Activated T-helper 1 cell treated with anti-CD3 and anti-CD28 coated beads, Interleukin-2, amount 50 U/mL, for 16 hours (primary cell): ENCODE measurements at places on chromosomes 13 and 19.

DNA sequence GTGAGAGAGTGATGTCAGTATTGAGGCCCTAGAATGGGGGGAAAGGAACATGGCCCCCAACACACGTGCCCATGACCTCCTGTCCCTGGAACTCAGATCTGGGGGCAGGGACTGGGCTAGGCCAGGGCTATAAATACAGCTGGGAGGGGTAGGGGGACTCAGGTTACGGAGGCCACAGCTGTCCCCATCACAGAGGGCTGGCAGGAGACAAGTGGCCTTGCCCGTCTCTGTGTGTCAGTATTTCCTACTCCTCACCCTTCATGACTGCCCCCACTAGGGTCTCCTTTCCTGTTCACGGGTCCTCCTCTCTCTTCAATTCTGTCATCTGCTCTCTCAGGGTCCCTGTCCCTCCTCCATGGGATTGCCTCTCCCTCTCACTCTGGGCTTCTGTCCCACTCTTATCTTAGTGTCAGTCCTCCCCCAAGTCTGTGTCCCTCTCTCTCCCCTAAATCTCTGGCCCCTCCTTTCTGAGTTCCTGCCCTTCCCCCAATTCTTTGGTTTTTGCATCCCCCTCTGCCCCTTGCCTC, 687 bp upstream of the HRC start:
- no peak for DNase-seq

DNA sequence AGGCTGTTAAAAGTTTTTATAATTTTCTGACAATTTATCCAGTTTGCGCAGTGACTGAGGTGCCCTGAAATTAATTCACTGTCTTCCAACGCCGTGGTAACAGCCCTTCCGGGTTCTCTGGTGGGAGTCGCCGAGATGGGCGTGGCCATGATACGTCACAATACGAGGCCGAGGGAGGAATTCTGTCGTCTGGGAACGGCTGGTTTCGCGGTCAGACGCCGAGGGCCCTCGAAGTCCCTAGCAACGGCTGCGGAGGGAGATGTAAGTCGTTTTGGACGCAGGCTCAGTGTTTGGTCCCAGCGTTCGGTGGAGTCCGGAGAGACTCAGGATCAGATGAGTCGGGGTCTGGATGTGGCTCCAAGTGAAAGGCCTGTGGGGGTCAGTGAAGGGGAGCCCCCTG, 21.7 kb downstream of the ZNF613 start:
- DNase-seq = no peak

DNA sequence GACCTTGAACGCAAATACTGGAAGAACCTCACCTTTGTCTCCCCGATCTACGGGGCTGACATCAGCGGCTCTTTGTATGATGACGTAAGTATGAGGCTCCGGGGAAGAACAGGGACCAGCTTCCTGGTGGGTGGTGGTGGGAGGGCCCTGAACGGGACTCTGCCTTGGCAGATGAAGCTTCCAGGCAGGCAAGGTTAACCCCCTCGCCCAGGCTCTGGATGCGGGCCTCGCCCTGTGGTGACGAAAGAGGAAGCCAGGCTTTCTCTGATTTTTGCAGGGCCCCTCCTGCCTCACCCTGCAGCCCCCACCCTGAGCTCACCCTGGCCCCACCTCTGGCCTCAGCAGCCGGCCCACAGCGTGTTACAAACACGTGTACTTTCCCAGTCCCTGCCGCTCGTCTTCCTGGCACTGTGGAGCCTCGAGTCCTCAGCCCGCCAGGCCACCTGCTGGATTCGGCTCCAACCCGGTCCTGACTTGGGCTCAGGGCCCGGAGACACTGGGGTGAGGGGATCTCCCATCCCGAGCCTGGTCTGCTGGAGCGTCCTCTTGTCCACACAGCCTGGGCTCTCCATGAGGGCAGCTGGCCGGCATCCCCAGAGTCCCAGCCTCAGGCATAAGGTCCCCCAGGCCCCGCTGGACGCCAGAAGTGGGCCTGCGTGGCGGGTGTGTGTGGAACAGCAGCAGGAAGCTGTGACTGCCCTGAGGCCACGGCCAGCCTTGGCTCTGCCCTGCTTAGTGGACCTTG, 72.4 kb downstream of the KDM4B start:
- DNase-seq = no peak

- no peak for DNase-seq
These were observed 30.5 kb downstream of the CERS4 start for GRCh38 chr19:8239528-8240273.

GRCh38 chr13:81116461-81117282, 775.7 kb upstream of the SPRY2 start:
- no peak for DNase-seq

- no peak for DNase-seq
These were observed 311.4 kb upstream of the ATXN8OS start for GRCh38 chr13:69796256-69796655.

GRCh38 chr19:54063350-54064116, at the start of gene VSTM1:
Gene VSTM1 (minus strand): TSS chr19:54063897. CDS start chr19:54063777, 120 bp downstream.
- DNase-seq = no peak

DNA sequence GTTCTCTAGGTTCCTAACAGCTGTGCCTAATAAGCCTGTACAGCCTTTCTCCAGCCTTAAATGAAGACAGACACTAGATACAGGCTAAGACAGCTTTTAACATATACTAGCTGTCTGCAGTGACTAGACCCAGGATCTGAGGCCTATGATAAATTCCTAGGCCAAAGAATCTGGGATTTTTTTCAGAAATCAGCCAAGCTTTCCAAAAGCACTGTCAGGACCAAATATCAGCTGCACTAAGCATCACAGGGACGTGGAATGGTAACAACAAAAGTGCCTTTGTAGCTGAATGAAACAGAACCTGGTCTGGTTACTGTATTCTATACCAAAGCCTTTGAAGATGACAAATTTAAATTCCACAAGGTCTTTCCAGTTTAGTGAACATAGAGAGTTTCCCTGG, 77.9 kb upstream of the DOCK9 start:
- DNase-seq = no peak

DNA sequence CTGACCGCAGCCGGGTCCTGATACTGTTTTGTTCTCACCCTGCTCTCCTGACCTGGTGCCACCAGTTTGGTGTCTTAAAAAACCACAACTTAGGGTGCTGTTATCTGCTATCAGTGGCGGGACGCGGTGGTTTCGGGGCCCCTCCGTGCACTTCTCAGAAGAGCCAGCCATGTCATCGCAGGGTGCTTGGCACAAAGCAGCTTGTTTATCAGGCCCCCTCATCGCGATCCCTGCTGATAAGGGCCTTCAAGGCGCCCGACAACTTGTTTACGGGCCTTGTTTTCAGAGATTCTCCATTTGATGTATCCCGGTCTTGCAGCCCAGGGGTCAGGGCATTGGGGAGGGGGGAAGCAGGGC, 58.1 kb upstream of the KLF2 start:
- peak; percentile 25 for DNase-seq

DNA sequence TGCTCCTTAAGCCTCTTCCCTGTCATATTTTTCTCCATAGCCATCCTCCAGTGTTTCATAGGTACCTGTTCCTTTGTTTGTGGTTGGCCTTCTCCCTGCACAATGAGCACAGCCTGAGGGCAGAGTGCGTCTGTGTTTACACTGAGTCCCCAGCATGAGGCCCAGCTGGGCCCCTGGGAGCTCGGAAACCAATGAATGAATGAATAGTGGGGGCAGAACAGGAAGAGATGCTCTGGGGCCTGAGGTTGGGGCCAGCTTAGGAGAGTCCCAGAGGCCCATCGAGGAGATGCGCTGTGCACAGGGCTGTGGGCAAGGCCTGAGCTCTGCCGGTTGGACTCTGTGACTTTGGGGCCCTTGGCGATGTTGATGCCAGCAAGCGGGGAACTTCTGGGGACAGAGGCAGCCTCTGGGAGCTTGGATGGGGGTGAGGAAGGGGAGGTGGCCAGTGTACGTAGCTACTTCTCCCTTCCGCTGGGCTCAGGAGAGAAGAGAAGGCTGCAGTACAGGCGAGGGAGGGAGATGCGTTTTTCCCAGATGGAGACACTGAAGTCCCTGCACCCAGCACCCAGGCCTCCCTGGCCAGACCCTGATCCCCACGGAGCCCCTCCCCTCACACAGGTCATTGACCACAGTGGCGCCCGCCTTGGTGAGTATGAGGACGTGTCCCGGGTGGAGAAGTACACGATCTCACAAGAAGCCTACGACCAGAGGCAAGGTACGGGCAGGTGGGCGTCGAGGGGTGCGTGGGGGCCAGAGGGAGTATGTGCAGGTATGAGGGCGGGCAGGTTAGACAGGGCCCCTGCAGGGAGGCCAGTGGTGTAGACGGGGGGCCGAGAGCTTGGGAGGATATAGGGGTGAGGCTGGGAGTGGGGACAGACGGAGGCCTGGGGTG, 5.1 kb downstream of the TBCB start:
- no peak for DNase-seq

DNA sequence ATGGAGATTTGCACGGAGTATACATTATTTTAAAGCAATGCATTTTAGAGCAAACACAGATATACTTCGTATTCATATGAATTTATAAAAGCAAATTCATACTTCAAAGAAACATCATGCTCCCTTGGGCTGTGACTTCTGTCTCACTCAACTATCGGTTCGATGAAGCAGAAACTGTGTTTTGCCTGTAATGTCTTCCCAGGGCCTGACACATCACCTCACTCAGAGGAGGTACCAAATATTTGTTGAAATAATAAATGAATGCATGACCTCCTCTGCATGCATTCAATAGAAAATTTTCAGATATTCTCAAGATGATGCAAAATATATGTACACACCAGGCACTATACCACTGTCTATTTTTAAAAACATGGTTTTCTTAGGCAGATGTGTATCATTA, 432.7 kb downstream of the EFNB2 start:
- DNase-seq = no peak

DNA sequence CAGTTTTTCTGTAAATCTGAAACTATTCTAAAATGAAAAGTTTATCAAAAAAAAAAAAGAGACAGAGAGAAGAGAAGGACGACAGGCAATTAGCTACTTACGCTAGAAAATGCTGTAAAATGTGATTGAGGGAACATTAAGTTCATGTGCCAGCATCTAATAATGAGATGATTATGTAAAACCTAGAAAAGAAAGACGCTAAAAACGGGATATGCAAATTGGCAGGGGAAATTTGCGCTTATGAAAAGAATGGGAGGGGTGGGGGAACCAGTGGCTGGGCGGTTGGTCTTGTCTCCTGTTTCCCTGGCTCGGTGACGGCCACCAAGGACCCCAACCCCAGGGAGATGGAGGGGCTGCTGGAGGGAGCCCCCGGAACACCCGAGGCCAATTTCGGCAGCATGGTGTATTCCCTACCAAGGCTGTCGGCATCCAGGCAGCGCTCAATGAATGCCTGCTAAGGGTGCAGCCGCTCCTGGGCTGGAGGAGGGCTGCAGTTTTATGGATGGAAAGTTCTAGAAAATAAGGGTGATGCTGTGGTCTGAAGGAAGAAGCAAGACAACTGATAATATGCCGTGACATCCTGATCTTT, 34.2 kb downstream of the GNG7 start:
- DNase-seq = no peak

DNA sequence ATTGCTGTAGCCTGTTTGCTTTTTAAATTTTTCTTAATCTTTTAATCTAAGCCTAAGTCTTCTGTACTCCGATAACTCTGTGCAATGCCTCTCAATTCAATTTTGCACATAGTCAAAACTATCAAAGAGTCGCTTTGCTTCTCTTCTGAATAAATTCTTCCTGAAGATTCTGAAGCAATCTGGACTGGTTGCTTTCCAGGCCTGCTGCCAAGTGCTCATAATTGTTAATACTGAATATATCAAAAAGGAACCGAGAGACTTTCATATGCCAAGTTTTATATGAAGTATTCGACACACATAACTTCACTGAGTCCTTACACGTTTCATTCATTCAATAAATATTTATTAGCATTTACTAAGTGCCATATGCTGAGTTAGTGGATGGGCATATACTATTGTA, 91.3 kb downstream of the EDNRB start:
- no peak for DNase-seq

DNA sequence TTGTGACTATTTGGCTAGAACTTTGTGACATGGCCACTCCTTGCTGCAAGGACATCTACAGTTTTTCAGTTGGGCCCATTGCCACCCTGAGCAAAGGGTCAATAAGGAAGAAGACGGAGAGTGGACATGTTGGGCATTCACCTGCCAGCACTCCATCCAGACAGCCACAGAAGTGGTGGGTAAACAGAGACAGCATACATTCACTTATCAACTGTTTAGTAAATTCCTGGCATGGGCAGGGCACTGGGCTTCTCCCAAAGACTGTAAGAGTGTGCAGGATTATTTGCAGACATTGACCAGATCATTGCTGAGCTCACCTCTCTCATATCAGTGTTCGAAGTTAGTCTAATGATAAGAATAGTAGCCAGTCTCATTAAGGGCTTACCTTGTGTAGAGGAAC, 29.2 kb downstream of the SIPA1L3 start:
- no peak for DNase-seq

DNA sequence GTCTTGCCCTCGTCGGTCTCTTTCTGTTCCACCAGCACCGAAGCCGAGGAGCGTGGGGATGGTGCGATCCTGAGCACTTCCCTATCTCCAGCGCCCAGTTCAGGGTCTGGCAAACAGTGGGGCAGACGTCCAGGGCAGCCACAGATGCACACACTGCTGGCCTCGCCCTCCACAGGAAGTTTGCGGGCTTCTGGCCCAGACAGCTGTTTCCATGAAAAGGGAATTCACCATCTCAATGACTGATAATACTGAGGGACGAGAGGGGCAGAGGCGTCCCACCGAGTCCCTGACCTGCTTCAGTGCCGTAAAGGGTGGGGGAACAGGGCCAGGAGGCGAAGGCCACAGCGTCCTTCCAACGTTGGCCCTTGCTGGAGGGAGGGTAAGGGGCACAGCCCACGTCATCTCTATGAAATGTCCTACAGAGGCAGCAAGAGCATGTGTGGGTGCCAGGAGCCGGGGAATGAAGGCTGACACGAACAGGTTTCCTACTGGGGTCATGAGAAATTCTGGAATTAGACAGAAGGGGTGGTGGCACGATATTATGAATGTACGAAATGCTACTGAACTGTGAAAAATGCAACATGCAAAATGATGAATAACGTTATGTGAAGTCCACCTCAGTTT, 19.5 kb downstream of the SHC2 start:
- no peak for DNase-seq
